ENCODE measurements at places on chromosomes 4 and X. TPM values are rescaled to one million over a fixed set of nuclear protein-coding genes. Genes with fewer than 3 reads are reported as not detected.
A peak's percentile ranks its signal among the peaks of the same experiment; 100 is the strongest.

SMARCA5 gene
- 39.5 TPM for total RNA-seq

SLC2A9 gene
- not detected for total RNA-seq

DNA sequence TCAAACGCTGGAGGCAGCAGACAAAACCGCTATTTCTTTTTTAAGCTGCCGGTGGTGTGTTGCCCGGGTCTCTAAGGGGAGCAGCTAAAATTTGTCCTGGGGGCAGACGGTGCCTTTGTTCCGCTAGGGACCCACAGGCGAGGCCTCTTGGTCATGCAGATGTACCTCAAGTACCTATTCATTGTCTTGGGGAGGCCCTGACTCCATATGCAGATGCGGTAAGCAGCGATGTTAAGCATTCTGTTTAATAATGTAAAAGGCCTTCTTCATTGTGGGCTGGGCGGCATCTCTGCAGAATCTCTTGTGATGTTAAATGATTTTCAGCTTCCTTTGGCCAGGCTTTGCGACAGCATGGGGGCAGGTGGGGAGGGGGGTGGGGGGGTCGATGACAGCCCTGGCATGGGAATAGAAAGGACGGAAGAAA lies 98.9 kb upstream of the PJA1 start:
- no peak for DNase-seq

GRCh38 chr4:56972809-56973208 lies 4.6 kb downstream of the NOA1 start:
- no peak for DNase-seq

GRCh38 chr4:56531823-56532222 lies 26.2 kb downstream of the ARL9 start:
- no peak for DNase-seq

DNA sequence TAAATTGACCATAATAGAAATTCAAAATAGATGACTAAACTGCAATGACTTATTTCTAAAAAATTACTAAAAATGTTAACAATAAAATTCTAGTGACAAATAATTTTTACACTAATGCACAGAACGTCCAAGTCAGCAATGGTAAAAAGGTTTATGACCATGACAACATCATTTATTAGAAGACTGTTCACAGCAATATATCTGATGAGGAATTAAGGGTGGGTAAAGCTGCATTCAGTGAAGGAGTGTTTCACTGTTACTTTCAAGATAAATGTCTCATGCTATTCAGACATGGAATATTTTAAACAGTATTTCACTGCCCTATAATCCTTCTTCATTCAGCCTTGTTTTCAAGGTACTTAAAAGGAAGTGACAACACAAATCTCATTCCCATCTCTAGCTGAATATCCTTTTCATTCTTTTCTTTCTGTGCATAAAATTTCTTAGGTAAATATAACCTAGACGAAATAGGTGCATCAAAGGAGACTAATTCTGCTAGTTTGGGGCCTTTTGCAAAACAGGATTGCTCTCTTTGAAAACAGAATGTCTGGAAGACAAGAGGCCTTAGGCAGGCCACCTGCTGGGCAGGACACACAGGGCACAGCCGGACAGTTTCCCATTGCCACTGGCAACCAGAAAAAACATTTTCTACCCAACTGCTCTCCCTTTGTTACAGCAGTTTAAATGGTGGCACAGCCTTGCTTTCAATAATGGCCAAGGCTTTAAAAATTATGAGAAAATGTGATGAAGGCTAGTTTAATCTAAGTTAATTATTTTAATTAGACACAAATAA lies 600.3 kb downstream of the SPRY1 start:
- peak; percentile 40 for DNase-seq

SMIM31 gene
- total RNA-seq: not detected

MEPE gene
- 0.07 TPM for total RNA-seq

DNA sequence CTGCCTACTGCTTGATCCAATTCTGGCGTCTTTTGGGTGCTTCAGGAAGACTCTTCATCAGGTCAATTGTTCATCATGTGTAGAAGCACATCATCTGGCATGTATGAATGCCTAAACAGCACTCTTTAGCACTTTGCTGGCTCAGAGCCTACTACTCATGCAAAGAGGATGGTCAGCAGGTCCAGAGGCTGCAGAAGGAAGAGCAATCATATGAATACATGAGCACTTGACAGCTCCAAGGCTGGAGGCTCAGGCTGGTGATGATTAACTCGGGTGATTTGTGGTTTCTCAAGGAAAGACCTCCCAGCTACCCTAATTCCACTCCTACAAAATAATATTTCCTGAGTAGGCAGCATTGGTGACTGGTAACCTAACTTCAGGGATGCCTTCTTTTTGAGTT lies 103.8 kb upstream of the CXCL13 start:
- no peak for DNase-seq

DNA sequence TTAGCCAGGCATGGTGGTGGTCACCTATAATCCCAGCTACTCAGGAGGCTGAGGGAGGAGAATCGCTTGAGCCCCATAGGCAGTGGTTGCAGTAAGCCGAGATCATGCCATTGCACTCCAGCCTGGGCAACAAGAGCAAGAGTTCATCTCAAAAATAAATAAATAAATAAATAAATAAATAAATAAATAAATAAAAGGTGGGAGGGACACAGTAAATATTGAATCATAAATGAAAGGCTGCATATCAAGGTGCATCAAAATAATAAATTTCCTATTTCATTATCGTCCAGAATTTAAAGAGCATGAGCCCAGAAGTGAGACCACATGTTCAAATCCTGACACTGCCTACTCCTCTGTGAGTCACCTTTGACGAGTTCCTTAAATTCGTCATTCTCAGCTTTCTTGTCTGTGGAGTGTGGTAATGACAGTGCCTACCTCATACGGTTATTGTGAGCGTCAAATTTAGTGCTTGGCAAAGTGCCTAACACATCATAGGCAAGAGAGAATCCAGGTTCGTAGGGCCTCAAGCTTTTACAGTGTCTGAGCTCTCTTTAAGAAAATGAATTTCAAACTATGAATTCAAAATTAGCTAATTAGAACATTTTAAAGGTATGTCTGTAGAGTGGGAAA lies 49.9 kb downstream of the IL15 start:
- peak; percentile 84 for DNase-seq

- peak; percentile 53 for DNase-seq
These were observed 1.2 kb downstream of the BCOR start for GRCh38 chrX:40096395-40097091.

- no peak for DNase-seq
These were observed 1889.4 kb downstream of the C4orf33 start for GRCh38 chr4:130985371-130985770.

- DNase-seq: no peak
These were observed 1028.8 kb upstream of the IGFBP7 start for GRCh38 chr4:58138786-58139668.

GRCh38 chr4:142095886-142096605 lies 459.7 kb downstream of the IL15 start:
- DNase-seq: peak; percentile 95

TLR8 gene
- total RNA-seq: not detected

GRCh38 chr4:148173397-148174017 lies 268.7 kb downstream of the NR3C2 start:
- DNase-seq: no peak

IL13RA1 gene
- total RNA-seq: 141 TPM

GRCh38 chr4:139824882-139825522 lies 159.4 kb downstream of the MGST2 start:
- no peak for DNase-seq

- no peak for DNase-seq
These were observed 110.5 kb upstream of the ZNF518B start for GRCh38 chr4:10567766-10568165.

GRCh38 chr4:76747563-76747962 lies 150.4 kb downstream of the SOWAHB start:
- DNase-seq: peak; percentile 21

- peak; percentile 71 for DNase-seq
These were observed 528 bp downstream of the FMR1 start for GRCh38 chrX:147912093-147912801.

- no peak for DNase-seq
These were observed 97.3 kb upstream of the NOCT start for GRCh38 chr4:138918169-138918869.

SPACA5 gene
- total RNA-seq: not detected

DNA sequence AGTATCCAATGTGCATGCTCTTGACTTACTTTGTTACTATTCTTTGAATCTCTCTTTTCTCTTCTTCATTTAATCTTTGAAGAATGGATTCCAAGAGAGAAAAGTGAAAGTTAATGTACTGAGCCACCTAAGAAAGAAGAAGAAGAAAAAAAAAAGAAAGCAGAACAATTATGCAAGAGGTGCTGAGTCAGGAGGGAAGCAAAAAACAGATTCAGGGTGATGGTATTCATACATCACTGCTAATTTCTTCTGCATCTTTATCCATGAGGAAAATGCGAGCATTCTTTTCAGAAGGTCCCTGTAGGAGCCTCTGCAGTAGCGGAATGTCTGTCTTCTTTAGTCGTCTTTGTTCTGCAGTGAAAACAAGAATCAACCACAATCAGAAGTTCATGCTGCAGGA lies 43.9 kb downstream of the RASSF6 start:
- DNase-seq: no peak

DNA sequence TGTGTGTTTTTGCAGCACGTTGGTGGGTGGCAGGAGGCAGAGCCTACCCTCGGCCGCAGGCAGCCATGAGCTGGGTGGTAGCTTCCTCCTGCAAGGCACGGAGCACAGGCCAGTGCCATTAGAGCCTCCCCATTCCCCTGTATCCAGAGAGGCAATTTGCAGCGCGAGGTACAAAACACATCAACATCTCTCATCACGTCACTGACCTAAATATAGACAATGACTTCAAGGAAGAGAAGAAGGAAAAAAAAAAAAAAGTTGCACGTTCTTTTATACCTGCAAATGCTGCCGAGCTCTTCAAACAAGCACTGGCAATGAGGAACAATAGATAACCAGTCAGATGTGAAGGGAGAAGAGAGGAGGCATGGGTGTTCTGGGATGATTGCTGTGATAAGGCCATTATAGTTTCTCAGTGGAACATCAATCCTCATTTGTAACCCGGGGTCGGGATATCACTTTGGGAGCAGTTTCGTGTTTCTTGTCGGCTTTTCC lies 159.9 kb downstream of the MGST2 start:
- DNase-seq: no peak

RRH gene
- total RNA-seq: not detected

- DNase-seq: no peak
These were observed 103.6 kb upstream of the BCOR start for GRCh38 chrX:40201329-40201885.

GRCh38 chr4:29653221-29653620 lies 1066.9 kb upstream of the PCDH7 start:
- DNase-seq: no peak

GRCh38 chr4:36041340-36041739 lies 203.0 kb downstream of the ARAP2 start:
- no peak for DNase-seq

All from M059J (cell line).